ENCODE measurements at places on chromosomes 12 and 14.

- DNase-seq, result no peak
Measured at GRCh38 chr14:95157048-95157326, 342 bp downstream of the DICER1 start.

DNA sequence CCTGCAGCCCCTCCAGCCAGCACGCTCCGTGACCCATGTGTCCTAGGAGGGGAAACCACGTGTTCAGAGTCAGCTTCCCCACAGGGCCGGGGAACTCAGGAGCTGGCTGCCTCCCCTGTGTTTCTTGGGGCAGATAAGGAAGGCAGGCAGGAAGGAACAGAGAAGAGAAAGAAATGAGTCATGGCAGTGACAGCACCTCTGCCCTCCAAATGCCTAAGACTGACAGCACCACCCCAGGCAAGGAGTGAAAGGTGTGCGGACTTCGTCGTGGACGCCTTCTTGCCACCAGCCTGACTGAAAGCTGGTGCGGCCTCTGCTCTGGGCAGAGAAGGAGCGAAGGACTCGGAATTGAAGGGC, 167.0 kb upstream of the FKBP4 start:
- no peak for DNase-seq

GRCh38 chr14:59186306-59186705, 2.2 kb upstream of the DAAM1 start:
- DNase-seq, result no peak

GRCh38 chr12:6968426-6968825, 2.0 kb downstream of the PHB2 start:
- no peak for DNase-seq

DNA sequence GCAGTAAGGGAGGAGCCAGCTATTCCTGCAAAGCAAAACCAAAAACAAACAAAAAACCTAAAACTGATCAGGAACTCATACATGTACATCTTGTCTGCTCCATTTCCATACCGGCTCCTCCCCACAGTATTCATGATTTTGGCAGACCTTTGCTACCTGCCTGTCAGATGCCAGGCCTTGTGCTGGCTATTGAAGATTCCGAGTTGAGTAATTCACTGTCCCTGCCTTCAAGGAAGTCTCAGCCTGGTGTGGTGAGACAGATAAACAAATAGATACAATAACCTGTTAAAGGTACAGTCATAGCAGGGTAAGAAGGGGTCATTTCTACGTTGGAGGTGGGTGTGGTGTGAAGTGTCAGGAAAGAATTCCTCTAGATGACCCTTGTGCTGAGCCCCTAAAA, 42.7 kb downstream of the SUSD6 start:
- no peak for DNase-seq
